ENCODE measurements at places on chromosomes 7 and 10.

- DNase-seq = no peak
These were observed 173.3 kb downstream of the PDE1C start for GRCh38 chr7:31896925-31897324.

DNA sequence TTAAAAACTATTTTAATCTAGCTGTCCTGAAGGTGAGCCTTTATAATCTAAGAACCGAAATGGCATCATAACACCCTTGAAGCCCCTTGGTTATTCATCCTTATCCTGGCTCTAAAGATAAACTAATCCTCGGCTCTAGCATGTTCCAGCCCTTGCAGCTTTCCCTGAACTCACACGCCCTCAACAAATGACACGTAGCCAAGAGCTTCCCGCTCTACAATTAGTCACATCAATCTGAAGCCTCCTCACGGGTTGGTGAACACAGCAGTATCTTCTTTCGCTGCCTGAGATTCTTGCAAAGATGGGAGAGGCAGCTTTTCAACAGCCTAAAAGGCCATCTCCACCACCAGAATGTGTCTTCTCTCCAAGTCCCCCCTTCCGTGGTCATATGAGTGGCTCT lies 4.1 kb downstream of the FRMD4A start:
- DNase-seq = no peak

DNA sequence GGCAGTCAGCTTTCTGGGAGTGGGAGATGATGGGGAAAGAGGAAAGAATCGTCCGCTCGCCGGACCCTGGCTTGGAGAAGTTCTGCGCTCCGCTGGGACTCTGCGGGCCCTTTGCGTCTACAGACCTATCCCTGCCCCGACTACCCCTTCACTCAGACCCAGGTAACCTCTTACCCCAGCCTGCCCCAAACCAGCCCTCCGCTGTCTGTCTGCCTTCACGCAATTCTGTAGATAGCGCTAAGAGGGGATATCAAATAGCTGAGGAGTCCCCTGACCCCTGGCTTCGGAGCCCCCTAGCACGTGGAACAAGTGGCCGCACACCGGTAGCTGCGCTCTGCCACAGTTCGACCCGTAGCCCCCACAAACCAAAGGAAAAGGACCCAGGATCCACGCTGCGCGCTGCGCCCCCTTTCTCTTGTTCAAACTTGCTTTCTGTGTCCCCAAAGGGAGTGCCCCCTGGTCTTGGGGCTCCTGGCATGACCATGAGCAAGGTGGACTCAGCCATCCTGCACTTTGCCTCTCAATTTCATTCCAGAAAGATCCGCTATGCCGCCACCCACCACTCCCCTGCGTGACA lies 7.0 kb downstream of the HOXA4 start:
- DNase-seq = no peak

GRCh38 chr10:130941886-130942285 lies 369.6 kb downstream of the TCERG1L start:
- no peak for DNase-seq

- DNase-seq = no peak
These were observed 66.5 kb downstream of the CDK6 start for GRCh38 chr7:92769844-92770243.

GRCh38 chr10:132158823-132159222 lies 27.9 kb upstream of the DPYSL4 start:
- DNase-seq = no peak

DNA sequence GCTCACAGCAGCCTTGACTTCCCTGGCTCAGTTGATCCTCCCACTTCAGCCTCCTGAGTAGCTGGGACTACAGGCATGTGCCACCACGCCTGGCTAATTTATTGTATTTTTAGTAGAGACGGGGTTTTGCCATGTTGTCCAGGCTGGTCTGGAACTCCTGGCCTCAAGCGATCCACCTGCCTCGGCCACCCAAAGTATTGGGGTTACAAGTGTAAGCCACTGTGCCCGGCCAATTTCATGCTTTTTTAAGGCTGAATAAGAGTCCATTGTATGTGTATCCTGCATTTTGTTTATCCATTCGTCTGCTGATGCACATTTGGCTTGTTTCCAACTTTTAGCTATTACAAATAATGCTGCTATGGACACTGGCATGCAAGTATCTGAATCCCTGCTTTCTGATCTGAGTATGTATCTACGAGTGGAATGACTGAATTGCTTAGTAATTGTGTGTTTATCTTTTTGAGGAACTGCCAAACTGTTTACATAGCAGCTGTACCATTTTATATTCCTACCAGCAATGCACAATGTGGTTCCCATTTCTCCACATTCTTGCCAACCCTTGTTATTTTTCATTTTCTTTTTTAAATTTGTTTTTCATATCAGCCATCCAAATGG lies 37.3 kb upstream of the TPST1 start:
- DNase-seq = no peak

DNA sequence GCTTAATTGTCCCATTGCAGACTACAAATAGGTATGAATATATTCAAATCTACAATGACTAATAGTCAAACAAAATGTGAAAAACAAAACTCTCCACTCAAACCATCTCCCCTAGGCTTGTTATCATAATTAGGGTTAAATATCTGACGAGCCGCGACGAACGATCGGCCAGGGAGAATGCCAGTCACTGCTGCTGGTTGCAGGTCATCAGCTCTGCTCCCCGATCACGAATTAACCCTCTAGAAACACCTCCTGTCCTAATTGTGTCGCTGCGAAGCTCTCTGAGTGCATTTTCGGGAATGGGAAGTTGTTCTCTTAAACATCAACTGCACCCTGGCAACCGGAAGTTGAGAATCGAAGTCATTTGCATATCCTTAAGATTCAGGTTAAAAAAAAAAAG lies 167.3 kb downstream of the TCERG1L start:
- DNase-seq = no peak

DNA sequence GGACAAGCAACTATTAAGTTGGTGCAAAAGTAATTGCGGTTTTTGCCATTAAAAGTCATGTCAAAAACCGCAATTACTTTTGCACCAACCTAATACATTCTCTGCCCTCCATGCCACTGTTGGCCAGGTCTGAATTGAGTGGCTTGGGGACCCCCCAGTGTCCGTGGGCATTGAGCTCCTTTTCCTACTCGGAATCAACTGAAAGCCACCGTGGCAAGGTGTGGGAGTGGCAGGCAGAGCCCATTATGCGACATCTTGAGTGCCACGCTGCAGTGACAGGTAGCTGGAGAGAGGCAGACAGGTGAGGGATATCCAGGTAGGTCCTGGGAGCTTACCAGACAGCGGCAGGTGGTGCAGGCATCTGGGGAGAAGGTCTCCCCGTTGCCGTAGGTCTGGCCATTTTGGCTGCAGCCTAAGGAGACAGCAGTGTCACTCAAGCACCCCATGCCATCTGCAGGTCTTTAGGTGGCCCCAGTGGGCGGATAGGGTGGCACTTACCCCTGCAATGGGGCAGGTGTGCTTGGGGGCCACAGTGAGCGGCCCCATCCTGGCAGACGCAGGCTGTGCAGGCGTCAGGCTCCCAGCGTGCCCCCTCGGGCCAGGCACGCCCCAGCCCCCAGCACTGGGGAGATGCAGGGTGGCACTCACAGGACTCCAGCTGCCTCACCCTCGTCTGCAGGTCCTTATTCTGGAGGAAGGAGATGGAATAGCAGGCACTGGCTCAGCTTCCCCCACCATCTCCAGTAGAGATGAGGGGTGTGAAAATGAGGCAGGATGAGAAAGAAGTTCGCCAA lies 3.5 kb downstream of the KCP start:
- no peak for DNase-seq

DNA sequence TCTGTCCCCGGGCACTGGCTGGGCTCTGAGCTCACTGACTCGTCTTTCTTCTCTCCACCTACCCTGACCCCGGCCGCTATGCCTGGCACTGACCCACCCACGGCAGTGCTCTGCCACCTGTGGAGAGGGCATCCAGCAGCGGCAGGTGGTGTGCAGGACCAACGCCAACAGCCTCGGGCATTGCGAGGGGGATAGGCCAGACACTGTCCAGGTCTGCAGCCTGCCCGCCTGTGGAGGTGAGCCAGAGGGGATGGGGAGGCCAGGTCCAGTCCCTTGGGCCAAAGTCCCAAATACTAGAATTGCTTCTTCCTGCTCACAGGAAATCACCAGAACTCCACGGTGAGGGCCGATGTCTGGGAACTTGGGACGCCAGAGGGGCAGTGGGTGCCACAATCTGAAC lies 27.3 kb downstream of the TBATA start:
- DNase-seq = no peak

- DNase-seq = no peak
These were observed 69.2 kb downstream of the PHYHIPL start for GRCh38 chr10:59245686-59246085.

DNA sequence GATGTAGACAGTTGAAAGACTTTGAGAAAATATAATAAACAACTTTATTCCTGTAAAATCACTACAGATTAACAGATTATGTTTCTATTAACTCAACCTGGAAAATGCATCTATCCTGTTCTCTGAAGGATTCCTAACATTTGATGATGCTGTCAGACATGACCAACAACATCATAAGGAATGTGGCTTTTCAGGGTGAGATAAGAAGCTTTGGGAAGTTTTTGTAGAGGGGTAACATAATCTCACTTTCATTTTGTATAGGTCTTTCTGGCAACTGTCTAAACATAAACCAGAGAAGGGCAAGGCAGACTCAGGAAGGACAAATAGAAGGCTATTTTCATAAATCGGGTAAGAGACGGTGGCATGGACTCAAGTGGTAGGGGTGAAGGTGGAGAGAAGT lies 112.2 kb downstream of the TES start:
- no peak for DNase-seq

DNA sequence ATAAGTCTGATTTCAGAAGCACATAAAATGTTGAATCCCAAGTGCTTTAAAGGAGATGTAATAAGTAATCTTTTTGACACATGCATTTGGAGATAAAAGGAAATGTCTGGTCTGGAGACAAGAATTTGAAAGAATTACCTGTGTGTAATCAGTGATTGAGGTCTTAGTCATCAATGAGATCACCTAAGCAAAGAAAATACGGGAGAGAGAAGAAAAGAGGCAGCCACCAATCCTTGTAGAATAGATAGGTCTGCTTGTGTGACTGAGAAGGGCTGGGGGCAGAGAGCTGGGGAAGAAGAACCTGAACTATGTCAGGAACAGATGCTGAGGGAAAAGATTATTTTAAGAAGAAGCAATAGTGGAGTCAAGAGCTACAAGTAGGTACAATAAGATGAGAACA lies 49.3 kb upstream of the ITPRID1 start:
- no peak for DNase-seq

DNA sequence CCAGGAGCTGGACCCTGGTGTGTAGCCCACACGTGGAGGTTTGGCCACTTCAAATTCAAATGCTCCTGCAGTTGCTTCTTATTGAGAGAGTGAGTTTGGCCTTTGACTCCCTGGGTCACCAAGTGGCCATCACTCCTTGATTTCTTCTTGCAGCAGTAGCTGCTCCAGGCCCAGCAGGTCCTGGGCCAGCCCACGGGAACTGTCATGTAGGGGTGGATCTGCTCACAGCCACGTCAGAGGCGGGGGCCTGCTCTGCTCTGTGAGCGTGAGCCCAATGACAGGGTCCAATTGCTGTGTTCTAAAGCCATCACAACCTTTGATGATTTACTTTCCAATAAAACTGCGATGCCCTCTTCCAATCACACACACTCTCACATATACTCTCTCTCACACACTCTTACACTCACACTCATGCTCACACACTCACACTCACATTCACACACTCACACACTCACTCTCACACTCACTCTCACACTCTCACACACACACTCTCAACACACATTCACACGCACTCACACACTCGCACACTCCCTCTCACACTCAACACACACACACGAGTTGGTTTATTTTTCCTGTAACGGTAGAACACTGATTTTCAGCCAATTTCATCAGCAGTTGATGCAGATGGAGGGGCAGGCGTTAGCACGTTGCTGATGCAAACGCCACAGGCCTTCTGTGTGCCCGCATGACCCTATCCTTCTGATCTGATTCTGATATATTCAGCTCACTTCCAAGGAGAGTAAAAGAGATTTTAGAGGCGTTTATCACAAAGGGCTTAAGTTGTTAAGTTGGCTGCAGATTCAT lies 210.7 kb upstream of the PPP2R2D start:
- no peak for DNase-seq

GRCh38 chr10:126094537-126094936 lies 198.2 kb downstream of the FANK1 start:
- no peak for DNase-seq

DNA sequence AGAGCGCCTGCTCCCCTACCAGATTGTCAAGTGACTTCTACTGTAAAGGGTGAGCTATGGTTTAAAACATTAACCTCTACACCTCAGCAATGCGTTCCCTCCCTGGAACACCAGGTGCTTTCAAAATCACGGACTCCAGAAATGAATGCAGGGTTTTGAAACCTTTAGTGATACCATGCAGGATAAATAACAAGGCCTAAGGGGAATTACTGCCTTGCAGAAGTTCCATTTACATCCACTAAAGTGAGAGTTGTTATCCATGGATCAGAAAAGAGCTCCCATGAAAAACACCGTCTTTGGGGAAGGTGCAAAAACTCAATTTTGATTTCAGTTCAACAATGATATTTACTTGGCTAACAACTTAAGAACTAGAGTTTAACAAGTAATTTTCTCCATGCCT lies 4.0 kb downstream of the FZD8 start:
- DNase-seq = no peak

GRCh38 chr7:30841801-30842541 lies 69.7 kb upstream of the AQP1 start:
- DNase-seq = no peak

DNA sequence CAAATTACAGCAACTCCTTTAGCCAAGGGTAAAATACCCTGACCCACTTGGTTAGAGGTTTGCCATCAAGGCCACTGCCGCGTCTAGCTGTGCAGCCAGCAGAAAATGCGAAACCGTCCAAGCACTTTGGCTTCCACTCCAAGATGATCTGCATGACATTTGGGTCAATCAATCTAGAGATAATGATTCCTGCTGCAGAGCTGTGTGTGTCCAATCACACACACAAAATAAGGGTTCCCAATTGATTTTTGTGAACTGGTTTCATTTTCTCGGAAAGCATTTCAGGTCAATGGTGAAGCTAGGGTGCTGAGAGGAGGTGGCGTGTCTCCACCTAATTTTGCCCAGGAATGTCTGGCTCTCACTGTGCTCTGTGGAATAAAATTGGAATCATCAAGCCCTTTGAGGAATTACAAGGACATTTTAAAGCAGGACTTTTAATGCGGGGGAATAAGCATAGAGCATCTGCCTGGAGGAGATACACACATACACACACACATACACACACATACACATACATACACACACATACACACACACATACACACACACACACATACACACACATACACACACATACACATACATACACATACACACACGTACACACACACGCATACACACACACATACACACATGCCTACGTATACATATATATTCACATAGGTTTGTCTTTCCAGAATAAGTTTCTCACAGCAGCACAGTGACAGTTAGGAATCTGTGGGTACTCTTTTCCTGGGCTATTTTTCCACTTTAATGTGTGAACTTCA lies 59.5 kb downstream of the ACADSB start:
- no peak for DNase-seq

Data from cortex of kidney (tissue), 1 donor.